ENCODE measurements at places on chromosomes 1 and 21.

DNA sequence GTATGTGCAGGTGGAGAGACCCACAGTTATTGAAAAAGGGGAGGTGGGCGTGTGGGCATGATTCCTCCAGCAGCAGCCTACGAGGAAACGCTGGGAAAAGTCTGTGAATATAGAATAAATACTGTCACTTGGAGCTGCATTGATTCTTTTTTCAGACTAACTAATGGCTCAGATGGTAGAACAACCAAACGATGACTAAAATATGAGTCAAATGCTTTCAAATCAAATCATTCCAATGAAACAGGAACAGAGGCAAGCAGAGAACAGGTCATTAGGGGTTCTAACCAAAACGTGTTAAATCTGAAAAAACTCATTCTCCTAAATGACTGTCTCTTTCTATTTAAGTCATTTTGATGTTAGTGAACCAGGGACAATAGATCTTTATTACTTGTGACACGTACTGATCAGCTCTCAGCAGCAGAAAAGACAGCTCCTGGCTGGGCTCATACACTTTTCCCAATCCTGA, 35.1 kb upstream of the SEC16B start:
- no peak overlapping the region for H3K4me3 ChIP-seq
- H3K36me3 ChIP-seq, result no peaks in the 10 kb centered on the region
- H3K4me1 ChIP-seq, result no peaks in the 10 kb centered on the region
- DNase-seq, result no peak
- no peaks in the 10 kb centered on the region for H3K27me3 ChIP-seq
- no peak overlapping the region for H3K27ac ChIP-seq

- H3K36me3 ChIP-seq, result no peaks in the 10 kb centered on the region
- no peak overlapping the region for H3K4me3 ChIP-seq
- no peak for DNase-seq
- H3K27ac ChIP-seq, result no peak overlapping the region
- H3K27me3 ChIP-seq, result no peaks in the 10 kb centered on the region
Measured at GRCh38 chr1:8698012-8698630, 119.3 kb downstream of the RERE start.

- no peak for DNase-seq
- no peaks in the 10 kb centered on the region for H3K27me3 ChIP-seq
- H3K4me3 ChIP-seq, result no peak overlapping the region
- H3K4me1 ChIP-seq, result peaks cover 19% of the 10 kb centered on the region
Measured at GRCh38 chr1:165537356-165538109, 6.3 kb upstream of the LRRC52 start.

GRCh38 chr1:235571482-235571881, 67.2 kb upstream of the B3GALNT2 start:
- no peak for DNase-seq
- H3K36me3 ChIP-seq, result no peaks in the 10 kb centered on the region
- H3K27ac ChIP-seq, result no peak overlapping the region
- no peaks in the 10 kb centered on the region for H3K27me3 ChIP-seq
- H3K4me1 ChIP-seq, result no peaks in the 10 kb centered on the region

- H3K27ac ChIP-seq, result no peak overlapping the region
- H3K4me1 ChIP-seq, result no peaks in the 10 kb centered on the region
- DNase-seq, result no peak
Measured at GRCh38 chr1:175400766-175401165, 208.2 kb upstream of the KIAA0040 start.

DNA sequence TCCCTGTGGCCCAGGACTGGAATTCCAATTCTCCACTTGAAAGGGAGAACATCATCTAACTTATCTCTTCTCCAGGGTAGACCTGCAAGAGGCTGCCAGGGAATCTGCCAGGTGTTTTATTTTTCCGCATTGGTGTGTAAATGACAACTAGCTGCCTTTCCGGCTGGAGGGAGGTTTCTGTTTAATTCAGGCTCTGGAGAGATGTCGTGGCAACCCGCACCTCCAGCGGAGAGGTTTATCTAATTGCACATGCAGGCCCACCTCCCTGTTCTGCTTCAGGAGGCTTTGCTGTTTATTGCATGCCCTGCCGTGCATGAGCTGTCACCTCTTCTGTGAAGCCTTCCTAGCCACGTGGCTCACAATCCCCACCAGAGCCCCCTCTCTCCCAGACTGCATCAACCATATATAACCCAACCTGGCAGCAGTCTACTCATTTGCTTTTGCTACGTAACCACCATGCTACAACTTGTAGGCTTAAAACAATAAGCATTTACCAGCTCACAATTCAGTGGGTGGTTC, 151.6 kb downstream of the C1orf94 start:
- no peaks in the 10 kb centered on the region for H3K36me3 ChIP-seq
- H3K27me3 ChIP-seq, result no peaks in the 10 kb centered on the region
- H3K27ac ChIP-seq, result no peak overlapping the region
- peaks cover 6% of the 10 kb centered on the region for H3K4me1 ChIP-seq
- no peak overlapping the region for H3K4me3 ChIP-seq

- no peak for DNase-seq
- H3K27me3 ChIP-seq, result no peaks in the 10 kb centered on the region
- H3K36me3 ChIP-seq, result no peaks in the 10 kb centered on the region
- no peaks in the 10 kb centered on the region for H3K4me1 ChIP-seq
Measured at GRCh38 chr1:79478160-79478559, 471.6 kb upstream of the ADGRL4 start.

GRCh38 chr1:70112838-70113237, 92.5 kb downstream of the LRRC40 start:
- H3K27me3 ChIP-seq, result 0 out of 2 replicates have a peak, but pooled peaks cover 4% of the 10 kb centered on the region
- no peaks in the 10 kb centered on the region for H3K36me3 ChIP-seq
- H3K4me1 ChIP-seq, result no peaks in the 10 kb centered on the region
- no peak overlapping the region for H3K27ac ChIP-seq
- DNase-seq, result peak; percentile 20
- no peak overlapping the region for H3K4me3 ChIP-seq
